Lower lobe of right lung (tissue), 2 donors: ENCODE measurements at places on chromosomes 12 and 14. TPM values are rescaled to one million over a fixed set of nuclear protein-coding genes. Genes with fewer than 3 reads are reported as not detected.

DNA sequence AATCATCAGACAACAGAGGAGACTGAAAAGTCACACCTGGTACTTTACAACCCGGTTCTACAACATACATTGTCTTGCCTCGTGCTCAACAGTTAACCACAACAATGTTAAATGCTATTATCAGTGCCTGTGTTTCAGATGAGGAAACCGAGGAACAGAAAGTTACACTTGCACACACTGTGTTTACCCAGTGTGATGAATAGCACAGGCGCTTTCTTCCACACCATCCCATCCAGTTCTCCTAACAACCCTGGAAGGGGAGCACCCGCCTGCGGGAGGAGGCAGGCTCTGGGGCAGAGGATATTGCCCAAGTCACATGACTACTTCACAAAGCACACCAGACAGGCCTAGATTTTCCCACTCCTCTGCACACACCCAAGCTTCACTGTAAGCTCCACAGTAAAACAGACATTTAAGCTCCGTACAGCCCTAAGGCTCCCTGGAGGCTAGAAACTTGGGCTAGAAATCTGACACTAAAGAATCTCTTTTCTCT is 21.8 kb downstream of the NCKAP5L start:
- H3K4me1 ChIP-seq, result peaks cover 29% of the 10 kb centered on the region
- H3K4me3 ChIP-seq, result no peak overlapping the region
- no peaks in the 10 kb centered on the region for H3K27me3 ChIP-seq
- H3K36me3 ChIP-seq, result peaks cover 54% of the 10 kb centered on the region
- no peak overlapping the region for H3K27ac ChIP-seq
- no peak for DNase-seq

DNA sequence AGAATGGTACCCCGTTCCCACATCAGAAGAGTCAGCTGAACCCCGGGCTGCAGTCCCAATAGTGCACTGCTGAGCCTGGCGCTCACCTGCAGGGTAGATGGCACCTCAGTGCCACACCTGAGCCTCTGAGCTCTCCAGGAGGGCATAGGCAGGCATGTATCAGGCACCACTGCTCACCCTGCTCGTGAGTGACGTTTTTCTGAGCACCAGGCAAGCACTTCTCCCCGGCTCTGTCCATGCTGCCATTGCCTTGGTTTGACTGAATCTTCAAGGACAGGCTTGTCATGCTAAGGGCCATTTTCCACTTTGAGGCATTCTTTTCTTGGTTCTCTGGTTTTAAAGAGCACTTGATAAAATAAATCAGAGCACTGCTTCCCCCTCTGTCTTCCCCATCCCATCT is 161.6 kb upstream of the PRMT8 start:
- no peak overlapping the region for H3K4me3 ChIP-seq
- no peak for DNase-seq
- H3K36me3 ChIP-seq, result no peaks in the 10 kb centered on the region
- no peak overlapping the region for H3K27ac ChIP-seq
- no peaks in the 10 kb centered on the region for H3K27me3 ChIP-seq

The TAS2R43 gene
- total RNA-seq, result not detected

The POTEG gene
- total RNA-seq, result not detected
